ENCODE measurements at places on chromosomes 3 and 15. TPM values are rescaled to one million over a fixed set of nuclear protein-coding genes. Genes with fewer than 3 reads are reported as not detected.

- peak; percentile 50 for DNase-seq
Observed at GRCh38 chr15:63466378-63467192, 37.8 kb upstream of the USP3 start.

DNA sequence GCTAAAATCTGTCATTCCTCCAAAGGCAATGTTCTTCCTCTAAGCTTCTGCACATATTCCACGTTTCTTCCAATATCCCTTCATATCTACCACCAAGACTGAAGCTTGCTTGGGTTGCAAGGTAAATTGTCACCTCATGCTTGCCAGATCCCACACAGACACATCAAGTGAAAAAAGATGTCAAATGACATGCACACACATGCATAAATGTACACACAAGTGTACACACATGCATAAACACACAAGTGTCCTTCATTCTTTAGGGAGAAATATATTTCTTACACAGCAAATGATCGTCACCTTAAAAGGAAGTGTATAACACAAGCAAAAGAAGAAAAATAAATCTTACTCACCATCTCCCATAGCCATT, 59.4 kb downstream of the CLASP2 start:
- DNase-seq, result no peak

DNA sequence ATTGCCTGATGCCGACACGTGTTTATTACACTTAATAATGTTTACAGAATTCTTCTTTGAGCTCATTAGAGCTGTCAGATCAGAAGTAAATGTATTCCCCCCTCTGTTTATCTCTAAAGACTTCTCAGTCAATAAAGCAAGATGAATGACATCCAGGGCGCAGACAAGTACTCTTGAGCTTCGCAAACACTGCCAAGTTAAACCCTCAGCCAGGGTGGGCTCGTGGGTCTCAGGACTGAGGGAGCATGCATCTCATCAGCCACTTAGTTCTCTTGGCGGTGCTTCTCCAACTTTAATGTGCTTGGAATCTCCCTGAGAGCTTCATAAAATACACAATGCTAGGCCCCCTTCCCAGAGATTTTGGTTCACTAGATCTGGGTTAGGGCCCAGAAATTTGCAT, 333.9 kb upstream of the THRB start:
- DNase-seq, result no peak

- no peak for DNase-seq
Observed at GRCh38 chr3:169640467-169641148, 22.9 kb downstream of the MECOM start.

DNA sequence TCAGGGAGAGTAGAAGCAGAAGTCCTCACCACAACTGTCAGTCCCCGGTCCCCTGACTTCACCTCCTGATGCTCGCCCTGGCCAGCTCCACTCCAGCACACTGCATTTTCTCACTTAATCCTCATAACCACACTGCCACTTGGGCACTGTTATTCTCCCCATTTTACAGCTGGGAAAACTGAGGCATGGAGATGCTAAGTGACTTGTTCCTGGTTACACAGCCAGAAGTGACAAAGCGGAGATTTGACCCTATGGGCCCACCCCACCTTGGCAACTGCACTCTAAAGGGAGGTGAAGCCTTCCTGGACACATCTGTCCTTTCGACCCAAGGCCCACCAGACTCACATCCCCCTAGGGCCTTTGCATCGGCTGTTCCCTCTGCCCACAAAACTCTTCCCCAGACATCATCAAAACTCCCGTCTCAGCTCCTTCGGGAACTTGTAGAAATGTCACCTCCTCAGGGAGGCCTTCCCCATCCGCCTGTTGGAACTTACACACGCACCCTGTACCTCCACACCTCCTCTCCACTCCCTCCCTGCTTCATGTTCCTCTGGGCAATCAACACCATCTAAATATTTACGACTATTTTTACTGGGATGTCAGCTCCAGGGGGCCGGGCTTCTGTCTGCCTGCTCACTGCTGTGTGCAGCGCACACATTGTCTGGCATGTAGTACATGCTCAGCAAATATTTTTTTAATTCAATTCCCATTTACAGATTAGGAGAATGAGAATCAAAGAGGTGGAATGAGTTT, 3.1 kb downstream of the GRIP2 start:
- DNase-seq, result no peak

- DNase-seq, result no peak
Observed at GRCh38 chr15:33067456-33067855, 127.1 kb downstream of the FMN1 start.

DNA sequence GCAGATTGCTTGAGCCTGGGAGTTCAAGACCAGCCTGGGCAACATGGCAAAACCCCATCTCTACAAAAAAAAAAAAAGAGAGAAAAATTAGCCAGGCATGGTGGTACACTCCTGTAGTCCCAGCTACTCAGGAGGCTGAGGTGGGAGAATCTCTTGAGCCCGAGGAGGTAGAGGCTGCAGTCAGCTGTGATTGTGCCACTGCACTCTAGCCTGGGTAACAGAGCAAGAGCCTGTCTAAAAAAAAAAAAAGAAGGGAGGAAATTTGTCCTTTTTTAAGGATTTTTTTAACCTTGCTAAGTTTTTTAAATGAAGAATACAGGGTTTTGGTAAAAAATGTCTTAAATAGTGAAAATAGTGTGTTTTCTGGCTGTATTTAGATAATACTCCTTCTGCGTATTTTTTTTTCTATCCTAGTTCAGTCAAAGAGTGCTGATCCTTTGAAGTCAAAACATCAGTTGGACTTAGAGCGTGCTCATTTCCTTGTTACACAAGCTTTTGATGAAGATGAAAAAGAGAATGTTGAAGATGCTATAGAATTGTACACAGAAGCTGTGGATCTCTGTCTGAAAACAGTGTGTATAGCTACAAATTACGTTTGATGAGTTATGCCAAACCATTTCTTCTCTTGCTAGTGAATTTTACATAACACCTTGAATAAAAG, 11.1 kb downstream of the CAPN7 start:
- no peak for DNase-seq

GRCh38 chr3:165619069-165619468, 218.2 kb downstream of the BCHE start:
- DNase-seq, result no peak

DNA sequence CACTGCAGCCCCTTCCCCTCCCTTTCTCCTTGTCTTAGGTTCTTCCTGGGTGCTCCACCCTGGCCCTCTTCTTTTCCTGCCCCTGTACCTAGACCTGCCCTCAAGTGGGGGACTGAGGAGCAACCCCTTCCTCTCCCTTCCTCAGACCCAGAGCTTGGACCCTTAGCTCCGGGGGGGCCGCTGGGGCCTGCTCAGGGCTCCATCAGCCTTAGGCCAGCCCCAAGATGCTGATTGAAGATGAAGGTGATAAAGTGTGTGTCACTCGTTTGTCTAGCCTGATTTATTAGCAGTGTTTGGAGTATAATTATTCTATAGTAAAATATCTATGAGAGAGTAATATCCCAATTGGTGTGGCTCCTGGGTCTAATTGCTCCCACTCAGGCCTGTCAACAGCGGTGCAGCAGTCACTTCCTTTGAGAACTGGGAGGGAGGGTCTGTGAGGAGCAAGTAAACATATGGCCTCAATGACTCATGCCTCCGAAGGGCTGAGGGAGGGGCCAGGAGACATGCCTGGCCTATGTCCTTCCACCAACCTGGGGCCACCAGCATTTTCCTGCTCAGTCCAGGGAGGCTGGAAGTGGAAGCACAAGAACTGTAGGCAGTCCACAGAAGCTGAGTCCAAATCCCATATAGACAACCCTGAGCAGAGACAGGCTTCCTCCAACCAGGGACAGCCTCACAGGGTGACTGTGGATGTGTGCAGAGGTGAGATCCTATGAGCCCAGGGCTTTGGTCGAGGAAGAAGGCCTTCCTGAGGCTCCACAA, 123.2 kb downstream of the DNAJB8 start:
- DNase-seq, result peak; percentile 67

DNA sequence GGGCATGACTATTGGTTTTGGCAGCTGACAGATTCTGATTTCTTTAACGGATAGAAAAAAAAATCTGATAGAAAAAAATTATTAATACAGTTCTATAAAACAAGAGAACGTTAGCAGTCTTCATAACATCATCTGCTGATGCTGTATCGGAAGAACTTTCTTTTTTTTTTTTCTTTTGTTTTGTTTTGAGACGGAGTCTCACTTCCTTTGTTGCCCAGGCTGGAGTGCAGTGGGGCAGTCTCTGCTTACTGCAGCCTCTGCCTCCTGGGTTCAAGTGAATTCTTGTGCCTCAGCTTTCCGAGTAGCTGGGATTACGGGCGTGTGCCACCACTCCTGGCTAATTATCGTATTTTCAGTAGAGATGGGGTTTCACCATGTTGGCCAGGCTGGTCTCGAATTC, 271.2 kb upstream of the DPPA4 start:
- no peak for DNase-seq

- no peak for DNase-seq
Observed at GRCh38 chr15:58748040-58748851, 1.3 kb downstream of the ADAM10 start.

- DNase-seq, result no peak
Observed at GRCh38 chr3:171699601-171700000, 110.7 kb downstream of the PLD1 start.

- no peak for DNase-seq
Observed at GRCh38 chr3:37863949-37864822, 2.5 kb downstream of the CTDSPL start.

DNA sequence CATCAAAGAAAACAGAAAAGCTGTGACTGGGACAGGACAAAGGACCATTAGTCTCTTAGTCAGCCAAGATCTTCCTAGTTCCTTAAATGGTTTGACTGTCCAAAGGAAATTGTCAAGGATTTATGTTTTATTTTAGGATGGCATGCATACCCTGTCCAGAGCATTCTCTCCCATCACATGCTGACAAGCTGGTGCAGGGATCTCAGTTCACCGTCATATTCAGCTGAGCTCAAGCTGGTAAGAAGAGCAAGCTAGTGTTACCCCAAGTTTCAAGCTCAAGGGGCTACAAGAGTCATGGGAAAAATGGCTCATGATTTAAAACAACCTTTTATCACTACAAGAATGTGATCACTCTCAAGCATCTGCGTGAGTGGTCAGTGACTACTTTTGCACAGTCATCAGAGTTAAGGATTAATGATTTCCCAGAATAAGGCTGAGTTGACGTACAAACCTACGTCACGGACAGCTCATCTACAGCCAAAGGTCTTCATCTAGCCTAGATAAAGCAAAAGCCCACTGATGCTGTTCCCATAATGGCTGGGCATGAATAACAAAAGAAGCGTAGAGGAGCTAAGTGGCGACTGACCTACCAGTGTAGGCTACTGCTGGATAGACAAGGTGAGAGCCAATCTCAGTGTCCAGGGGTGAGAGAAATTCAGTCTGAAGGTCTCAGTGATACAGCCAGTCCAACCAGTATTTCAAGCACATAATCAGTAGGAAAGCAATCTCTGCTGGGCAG, 157.5 kb downstream of the GABRB3 start:
- no peak for DNase-seq

DNA sequence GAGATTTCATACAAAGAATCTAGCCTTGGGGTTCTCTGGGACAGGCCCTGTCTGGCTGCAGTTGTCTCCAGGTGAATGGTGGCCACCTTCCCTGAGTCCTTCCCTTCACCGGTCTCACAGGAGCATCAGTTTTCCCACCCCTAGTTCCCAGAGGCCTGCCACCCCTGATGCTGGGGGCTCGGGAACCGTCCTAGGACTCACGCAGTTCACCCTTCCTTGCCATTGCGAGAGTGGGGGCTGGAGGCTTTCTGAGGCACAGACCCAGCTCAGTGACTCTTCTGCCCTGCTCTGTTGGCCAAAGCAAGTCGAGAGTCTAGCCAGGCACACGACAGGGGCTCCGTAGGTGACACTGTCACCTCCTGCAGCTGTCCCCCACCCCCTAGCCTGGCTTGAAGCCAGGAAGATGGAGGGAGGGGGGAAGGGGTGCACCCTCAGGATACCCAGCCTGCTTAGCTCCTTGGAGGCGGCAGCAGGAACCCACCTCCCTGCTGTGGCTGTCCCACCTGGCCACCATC, 130.3 kb downstream of the NUP210 start:
- DNase-seq, result no peak

GRCh38 chr15:85733416-85733815, 61.3 kb downstream of the KLHL25 start:
- no peak for DNase-seq

DNA sequence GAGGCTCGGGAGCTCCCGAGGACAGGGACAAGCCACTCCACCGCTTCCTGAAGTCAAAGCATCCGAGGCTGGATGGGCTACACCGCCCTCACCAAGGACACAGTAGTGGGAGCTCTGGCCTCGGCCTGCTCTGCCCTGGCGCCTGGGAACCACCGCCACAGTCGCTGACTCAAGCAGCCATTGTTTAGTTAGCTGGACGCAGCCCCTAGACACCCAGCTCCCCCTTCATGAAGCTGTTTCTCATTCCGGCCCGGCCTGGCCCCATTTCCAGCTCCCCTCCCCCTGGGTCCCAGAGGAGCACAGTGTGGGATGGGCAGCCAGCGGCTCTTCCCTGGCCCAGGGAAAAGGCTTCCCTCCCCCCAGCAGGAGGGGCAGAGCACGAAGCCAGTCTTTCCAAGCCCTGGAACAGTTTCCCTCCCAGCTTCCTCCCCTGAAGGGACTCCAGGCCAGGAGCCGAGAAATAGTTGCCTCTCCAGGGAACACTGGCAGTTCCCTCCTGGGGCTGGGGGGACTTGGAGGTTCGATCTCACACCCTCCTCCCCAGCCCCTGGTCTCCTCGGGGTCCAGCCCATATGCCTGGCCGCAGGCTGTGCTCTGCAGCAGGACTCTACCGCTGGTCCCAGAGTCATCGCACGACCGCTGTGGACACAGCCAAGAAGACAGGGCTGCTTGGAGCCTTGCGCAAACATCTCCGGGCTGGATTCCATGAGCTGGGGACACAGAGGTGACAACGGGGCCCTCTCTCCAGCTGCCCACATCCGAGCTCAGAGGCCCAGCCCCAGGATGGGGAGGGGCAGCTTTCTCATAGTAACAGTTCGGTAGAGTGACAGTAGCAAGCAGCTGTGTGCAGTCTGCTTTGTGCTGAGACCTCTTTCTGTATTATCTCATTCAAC, 10.0 kb downstream of the PLXND1 start:
- peak; percentile 96 for DNase-seq

DNA sequence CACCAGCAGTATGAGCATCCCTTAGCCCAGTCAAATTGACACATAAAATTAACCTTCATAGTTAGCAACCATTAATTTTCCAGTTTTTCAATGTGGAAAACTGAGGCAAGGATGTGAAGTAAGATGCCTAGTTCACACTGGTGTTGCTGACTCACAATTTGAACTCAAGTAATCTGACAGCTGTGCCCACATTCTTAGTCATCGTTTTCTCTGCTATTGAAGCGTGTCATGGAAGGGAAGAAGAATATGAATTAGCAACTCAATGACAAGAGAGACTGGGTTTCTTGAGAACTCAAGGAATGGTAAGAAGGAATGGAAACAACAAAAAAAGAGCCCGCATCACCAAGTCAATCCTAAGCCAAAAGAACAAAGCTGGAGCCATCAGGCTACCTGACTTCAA, 261.4 kb downstream of the EPHA3 start:
- DNase-seq, result no peak

The PPARG gene
- total RNA-seq, result 2.9 TPM

The SNTN gene
- 6.3 TPM for total RNA-seq

The HTD2 gene
- 1.7 TPM for total RNA-seq

The HOMER2 gene
- total RNA-seq, result 59.0 TPM

The OCA2 gene
- total RNA-seq, result 41.2 TPM

The PP2D1 gene
- total RNA-seq, result 2.9 TPM

The PPP1R2 gene
- total RNA-seq, result 124 TPM

The ANP32A gene
- 46.2 TPM for total RNA-seq

The TLR9 gene
- total RNA-seq, result 0.24 TPM

The GPR27 gene
- 1.2 TPM for total RNA-seq

All from umbilical cord (tissue), 2 donors.